ENCODE measurements at places on chromosomes 4 and X. TPM values are rescaled to one million over a fixed set of nuclear protein-coding genes. Genes with fewer than 3 reads are reported as not detected.
A peak's percentile ranks its signal among the peaks of the same experiment; 100 is the strongest.

GRCh38 chrX:40922307-40922706 lies 162.9 kb upstream of the USP9X start:
- no peaks in the 10 kb centered on the region for H3K4me1 ChIP-seq
- no peaks in the 10 kb centered on the region for H3K36me3 ChIP-seq
- DNase-seq, result no peak
- H3K27me3 ChIP-seq, result no peaks in the 10 kb centered on the region
- no peak overlapping the region for H3K27ac ChIP-seq

DNA sequence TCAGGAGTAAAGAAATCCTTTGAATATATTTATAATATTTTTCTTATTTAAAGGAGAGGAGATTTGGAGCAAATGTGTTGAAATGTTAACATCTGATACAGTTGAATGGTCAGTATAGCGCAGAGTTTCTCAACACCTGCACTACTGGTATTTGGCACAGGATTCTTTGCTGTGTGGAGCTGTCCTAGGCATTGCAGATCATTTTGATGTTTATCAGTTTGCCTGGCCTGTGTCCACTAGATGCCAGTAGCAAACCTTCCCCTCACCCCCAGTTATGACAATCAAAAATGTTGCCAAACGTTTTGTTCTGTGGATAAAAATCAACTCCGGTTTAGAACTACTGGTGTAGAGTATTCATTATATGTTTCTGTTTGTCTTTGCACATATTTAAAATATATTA lies 765.3 kb upstream of the SLIT2 start:
- H3K27ac ChIP-seq, result no peak overlapping the region
- H3K36me3 ChIP-seq, result no peaks in the 10 kb centered on the region
- H3K4me1 ChIP-seq, result no peaks in the 10 kb centered on the region
- DNase-seq, result no peak
- H3K4me3 ChIP-seq, result no peak overlapping the region

The ZNF280C gene
- total RNA-seq, result 5.0 TPM

The PNMA3 gene
- total RNA-seq, result 1.1 TPM

The SPATA4 gene
- not detected for total RNA-seq

- H3K27me3 ChIP-seq, result peaks cover 4% of the 10 kb centered on the region
- H3K36me3 ChIP-seq, result no peaks in the 10 kb centered on the region
- no peak overlapping the region for H3K27ac ChIP-seq
- H3K4me3 ChIP-seq, result no peak overlapping the region
- DNase-seq, result no peak
Measured at GRCh38 chr4:9952415-9952950, 68.8 kb downstream of the SLC2A9 start.

GRCh38 chrX:104618106-104618895 lies 52.3 kb downstream of the IL1RAPL2 start:
- no peaks in the 10 kb centered on the region for H3K27me3 ChIP-seq
- no peak overlapping the region for H3K27ac ChIP-seq
- H3K36me3 ChIP-seq, result no peaks in the 10 kb centered on the region
- DNase-seq, result no peak
- H3K4me3 ChIP-seq, result no peak overlapping the region
- no peaks in the 10 kb centered on the region for H3K4me1 ChIP-seq

The VCX3B gene
- total RNA-seq, result not detected

DNA sequence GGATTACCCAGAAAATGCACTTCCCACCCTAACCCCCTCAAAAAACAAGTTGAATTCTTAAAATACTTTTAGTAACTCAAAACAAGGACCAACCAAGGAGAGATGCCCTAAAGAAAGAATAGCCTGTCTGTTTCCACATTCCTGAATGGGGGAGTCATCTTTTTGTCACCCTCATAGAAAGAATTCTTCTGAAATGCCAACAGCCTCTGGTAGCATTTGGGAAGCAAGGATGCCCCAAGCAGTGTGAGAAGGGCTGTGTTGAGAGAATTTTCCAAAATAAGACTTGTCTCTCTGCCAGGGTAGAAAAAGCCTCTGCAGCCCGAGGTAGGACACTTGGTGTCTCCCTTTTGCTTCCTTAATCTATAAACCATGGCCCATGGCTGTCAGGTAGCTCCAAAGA lies 173.1 kb upstream of the VCX3A start:
- DNase-seq, result no peak
- H3K27me3 ChIP-seq, result no peaks in the 10 kb centered on the region
- no peak overlapping the region for H3K27ac ChIP-seq
- no peaks in the 10 kb centered on the region for H3K36me3 ChIP-seq
- no peaks in the 10 kb centered on the region for H3K4me1 ChIP-seq

The SRPX2 gene
- not detected for total RNA-seq

- DNase-seq, result no peak
- H3K27ac ChIP-seq, result no peak overlapping the region
- H3K27me3 ChIP-seq, result no peaks in the 10 kb centered on the region
- H3K36me3 ChIP-seq, result peaks cover 35% of the 10 kb centered on the region
- H3K4me3 ChIP-seq, result peak overlapping the region; percentile 88
- H3K4me1 ChIP-seq, result peaks cover 42% of the 10 kb centered on the region
Measured at GRCh38 chr4:48904541-48905142, 1.9 kb downstream of the OCIAD2 start.

- no peak for DNase-seq
- H3K27ac ChIP-seq, result no peak overlapping the region
- H3K36me3 ChIP-seq, result no peaks in the 10 kb centered on the region
- H3K4me3 ChIP-seq, result no peak overlapping the region
- no peaks in the 10 kb centered on the region for H3K4me1 ChIP-seq
Measured at GRCh38 chr4:181710143-181710542, 533.1 kb upstream of the TENM3 start.

The F11 gene
- not detected for total RNA-seq

All from activated CD8-positive, alpha-beta T cell treated with anti-CD3 and anti-CD28 coated beads, Interleukin-2, amount 10 ng/mL, durations not matched to agents 7 days and 5 days (primary cell).